Pancreas (tissue), 10 donors: ENCODE measurements at places on chromosomes 3 and 15.

- no peak for DNase-seq
These were observed 152.0 kb upstream of the PEX5L start for GRCh38 chr3:180188512-180189309.

DNA sequence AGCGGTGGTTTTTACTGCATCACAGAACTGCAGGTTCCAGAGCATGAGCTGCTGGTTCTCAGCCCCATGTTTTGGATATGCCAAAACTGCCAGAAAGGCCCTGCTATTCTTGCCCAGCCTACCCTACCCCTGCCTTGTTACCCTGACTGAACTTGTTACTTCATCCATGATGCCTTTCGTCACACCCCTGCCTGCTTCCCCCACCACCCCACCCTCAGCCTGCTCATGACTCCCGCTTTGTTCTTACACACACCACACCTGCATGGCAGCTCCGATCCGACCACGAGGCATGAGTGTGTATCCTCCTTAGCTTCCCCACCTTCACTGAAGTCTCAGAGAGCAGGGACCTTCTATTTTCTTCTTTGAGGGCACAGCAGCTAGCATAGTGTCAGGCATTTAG lies 5.1 kb upstream of the TM4SF1 start:
- DNase-seq: no peak

DNA sequence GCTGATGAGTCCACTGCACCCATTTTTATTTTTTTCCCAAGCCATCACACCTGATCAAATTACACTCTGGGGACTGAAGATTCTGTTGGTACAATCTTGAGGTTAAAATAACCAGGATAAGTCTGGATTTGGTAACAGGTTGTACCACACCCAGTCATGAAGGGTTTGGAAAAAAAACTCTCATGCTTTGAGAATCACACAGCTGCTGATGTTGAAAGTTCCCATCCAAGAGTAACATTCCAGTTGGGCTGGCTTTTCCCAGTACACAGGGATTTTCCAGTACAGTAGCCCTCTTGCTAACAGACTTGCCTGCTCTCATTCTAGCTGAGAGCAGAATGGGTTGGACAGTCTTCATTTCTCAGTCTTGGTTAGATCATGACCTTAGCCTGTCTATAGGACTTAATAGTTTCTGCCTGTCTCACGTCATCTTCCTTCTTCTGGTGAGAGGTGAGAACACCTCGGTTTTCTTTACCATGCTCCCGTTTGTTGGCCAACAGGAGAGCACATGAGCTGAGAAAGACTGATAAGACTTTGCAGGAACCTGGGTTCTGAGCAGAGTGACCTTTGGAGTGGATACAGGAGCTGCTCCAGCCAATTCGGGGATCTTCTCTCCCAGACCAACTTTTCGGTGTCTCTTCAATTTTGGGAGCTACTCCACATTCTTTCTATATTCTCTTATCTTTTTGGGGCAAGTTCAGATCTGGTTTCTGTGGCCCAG lies 300.1 kb upstream of the LYSMD4 start:
- no peak for DNase-seq

GRCh38 chr3:65328148-65328547 lies 640.3 kb upstream of the ADAMTS9 start:
- DNase-seq: no peak

DNA sequence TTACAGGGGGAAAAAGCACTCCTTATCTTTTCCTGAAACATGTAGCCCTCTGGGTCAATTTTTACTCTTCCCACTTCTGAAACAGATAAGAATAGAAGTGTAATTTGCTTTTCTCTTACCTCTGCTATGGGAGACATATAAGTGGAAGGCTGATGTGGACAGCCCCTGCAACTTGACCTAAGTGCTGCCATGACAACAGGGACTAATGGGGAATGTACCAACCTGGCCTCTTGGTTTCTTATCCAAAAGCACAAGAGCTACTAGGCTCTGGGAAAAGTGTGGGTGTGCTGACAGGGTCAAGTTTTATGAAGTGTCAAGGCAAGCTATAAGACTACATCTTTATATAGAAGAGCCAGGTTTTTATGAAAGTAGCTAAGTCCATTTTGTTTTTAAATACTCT lies 1246.5 kb downstream of the OTOL1 start:
- no peak for DNase-seq

- DNase-seq: no peak
These were observed 56.5 kb downstream of the SUMF1 start for GRCh38 chr3:4410606-4411005.

DNA sequence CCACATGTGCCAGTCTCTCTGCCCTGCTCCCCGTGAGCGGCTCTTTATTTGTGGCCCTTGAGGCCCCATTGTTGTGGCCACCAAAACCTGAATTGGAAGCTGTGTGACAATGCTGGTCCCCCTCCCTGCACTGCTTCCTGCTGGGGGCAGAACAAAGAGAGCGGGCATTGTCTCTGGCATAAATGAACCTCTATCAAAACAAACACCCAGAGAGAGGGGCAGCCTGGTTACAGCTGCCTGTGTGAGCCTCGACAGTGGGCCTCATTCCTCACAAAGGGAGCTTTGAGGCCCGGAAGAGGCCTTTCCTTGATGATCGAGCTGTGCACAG lies 152.9 kb downstream of the IGF1R start:
- no peak for DNase-seq

DNA sequence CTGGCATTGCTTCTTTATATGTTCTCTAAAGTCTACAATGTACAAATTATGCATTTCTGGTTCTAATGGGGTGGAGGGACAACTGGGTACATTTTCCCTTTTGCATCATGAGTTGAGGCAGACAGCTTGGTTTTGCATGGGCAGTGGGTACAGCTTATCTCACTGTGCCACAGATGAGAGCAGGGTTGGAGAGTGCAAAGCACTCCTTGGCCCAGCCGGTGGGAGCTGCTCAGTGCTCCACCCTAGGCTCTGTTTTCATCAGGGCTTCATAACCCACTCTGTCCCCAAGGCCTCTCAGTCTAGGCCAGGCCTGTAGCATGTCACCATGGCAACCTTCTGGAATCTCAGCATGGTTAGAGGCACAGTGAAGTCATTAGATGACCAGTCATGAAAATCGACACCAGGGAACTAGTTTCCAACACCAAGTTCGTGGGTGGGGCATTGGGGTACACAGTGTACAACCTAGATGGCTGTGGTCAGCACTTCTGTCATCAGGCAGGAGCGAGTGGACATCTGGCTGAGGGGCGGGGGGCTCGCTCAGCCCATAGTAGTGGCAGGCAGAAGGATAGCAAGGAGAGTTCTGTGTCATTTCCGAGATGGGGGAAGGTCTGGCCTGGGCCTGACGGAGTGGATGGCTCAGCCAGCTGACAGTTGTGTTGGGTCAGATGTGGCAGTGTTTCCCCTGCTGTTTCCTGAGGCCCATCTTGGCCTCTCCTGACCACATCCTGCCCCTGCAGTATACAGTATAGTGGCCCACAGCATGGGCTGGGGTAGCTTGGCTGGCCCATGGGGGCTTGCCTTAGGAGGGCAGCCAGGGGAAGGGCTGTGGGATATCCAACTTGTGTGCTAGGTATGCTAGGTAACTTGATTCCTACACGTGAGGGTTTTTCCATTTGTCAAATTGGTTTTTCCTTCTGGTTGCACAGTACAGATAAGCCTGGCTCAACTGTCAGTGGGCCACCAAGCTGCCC lies 75.7 kb upstream of the PRR23C start:
- no peak for DNase-seq

DNA sequence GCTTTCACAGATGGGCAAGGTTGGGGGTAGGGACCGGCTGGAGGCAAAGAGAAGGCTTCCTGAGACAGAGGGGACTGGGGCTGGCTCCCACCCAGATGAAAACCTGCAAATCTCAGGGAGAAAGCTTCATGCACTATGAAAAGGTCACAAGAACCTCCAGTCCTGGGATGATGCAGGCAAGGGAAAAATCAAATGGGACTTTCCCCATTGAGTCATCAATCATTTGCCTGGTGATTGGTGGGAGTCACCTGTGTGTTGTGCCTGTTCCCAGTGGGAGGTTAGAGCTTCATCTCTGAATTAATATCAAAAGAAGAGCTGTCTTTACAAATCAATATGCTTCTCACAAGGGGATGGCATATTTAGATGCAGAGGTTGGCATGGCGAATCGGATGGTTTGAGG lies 49.9 kb downstream of the CACNA1D start:
- no peak for DNase-seq

DNA sequence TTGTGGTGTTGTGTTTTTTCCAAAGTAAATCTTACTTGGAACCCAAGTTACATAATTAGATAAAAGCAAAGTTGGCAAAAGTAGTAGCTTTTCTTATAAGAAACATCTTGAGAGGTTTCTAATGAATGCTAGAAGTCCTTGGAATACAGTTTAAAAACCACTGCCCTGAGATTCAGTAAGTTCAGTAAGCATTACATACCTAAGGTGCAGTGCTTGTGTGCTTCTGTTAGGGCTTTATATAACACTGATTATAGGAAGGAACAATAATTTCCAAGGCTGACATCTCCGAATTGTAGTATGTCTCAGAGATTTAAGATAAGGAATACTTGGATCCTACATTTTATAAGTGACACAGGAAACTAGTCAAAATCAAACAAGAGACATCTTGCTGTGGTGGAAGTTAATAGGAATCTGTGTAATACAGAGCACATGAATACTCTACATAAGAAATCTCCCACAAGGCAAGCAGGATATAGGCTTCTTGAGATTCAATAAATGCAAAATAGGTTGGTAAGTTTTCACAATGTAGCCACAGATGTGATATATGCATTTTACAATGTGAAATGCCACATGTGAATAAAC lies 268.2 kb downstream of the LSAMP start:
- DNase-seq: no peak

DNA sequence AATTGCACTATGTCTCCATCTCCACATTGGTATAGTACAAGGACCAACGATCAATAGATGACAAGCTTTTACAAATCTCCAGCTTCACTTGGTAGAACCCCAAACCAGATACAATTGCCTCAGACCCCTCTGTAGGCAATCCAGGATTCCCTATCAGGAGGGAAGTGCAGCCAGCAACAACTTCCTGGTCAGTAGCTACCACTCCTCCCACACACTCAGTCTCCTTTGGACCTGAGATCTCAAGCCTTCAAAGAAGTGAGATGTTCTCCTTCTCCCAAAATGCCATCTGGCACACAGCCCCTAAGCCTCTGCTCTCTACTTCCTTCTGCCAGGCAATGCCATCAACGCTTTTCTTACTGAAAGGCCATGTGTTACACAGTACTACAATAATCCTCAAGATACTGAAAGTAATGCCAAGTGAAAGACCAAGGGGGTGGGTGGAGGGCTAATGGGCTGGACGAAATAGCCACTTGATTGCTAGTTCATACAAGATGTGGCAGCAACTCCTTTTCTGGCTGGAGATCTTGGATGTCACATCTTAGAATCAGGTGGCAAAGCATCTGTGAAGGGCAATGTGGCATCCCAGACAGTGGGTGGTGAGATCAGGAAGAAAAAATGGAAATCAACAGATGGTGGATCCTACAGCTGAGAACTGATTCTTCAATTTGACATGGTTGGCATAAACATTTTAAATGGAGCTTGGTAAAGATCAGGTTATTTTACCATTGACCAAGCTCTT lies 75.3 kb upstream of the ACP3 start:
- no peak for DNase-seq

- no peak for DNase-seq
These were observed 2.0 kb upstream of the PFKFB4 start for GRCh38 chr3:48558493-48559134.
